ENCODE measurements at places on chromosomes 3 and 15. TPM values are rescaled to one million over a fixed set of nuclear protein-coding genes. Genes with fewer than 3 reads are reported as not detected.

SLC2A2 gene
- total RNA-seq, result not detected

AP3B2 gene
- 0.15 TPM for total RNA-seq

CORO2B gene
- 42.5 TPM for total RNA-seq

GOLGA8N gene
- 5.2 TPM for total RNA-seq

AP4E1 gene
- total RNA-seq, result 15.7 TPM

CNBP gene
- total RNA-seq, result 375 TPM
